ENCODE measurements at places on chromosomes 7 and 10.

GRCh38 chr10:117370205-117370604 lies 5.0 kb downstream of the PDZD8 start:
- ATAC-seq, result no peak

DNA sequence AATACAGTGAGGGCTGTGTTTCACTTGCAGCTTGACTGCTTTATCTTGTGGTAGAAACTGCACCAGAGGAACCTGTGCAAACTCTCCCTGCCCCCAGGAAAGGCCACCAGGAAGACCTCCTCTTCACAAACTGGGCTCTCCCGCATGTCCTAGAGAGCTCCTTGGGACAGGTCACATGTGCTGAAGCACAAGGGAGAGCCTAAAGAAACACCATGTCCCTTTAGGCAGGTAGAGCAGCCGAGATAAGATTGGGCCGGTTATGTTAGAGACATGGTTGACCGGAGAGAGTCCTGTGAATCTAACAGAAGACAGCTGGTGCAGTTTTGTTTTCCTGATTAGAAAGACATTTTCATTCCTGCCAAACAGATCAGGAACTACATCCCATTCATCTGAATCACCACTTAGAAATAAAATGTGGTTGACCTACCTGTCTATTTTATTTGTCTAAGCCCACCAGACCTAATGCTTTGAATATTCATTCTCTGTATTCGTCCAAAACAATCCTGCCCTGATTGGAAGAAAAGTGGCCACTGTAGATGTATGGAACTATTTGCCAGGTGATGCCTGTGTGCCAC lies 224.1 kb downstream of the GLI3 start:
- ATAC-seq, result no peak

DNA sequence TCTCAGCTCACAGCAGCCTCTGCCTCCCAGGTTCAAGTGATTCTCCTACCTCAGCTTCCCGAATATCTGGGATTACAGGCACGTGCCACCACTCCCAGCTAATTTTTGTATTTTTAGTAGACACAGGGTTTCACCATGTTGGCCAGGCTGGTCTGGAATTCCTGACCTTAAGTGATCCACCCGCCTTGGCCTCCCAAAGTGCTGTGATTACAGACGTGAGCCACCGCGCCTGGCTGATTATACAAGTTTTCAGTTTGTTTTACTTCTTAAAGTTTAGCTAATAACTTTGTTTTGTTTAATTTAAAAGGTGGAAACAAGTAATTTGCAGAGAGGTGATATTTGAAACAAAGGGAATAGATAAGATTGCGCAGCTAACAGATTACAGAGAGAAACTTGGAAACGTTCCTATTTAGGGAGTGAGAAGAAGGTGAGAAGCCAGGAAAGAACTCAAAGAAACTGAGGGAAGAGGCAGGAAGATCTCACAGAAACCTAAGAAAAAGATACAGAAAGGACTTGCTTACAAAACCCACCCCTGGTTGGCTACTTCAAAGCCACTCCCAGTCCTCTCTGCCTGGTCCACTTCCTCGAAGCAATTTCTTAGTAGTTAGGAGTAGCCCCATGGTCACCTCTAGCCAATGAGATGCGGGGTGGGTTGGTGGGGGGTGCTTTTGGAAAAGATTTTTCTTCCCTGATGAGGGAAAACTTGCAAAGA lies 15.0 kb upstream of the PDLIM1 start:
- no peak for ATAC-seq

DNA sequence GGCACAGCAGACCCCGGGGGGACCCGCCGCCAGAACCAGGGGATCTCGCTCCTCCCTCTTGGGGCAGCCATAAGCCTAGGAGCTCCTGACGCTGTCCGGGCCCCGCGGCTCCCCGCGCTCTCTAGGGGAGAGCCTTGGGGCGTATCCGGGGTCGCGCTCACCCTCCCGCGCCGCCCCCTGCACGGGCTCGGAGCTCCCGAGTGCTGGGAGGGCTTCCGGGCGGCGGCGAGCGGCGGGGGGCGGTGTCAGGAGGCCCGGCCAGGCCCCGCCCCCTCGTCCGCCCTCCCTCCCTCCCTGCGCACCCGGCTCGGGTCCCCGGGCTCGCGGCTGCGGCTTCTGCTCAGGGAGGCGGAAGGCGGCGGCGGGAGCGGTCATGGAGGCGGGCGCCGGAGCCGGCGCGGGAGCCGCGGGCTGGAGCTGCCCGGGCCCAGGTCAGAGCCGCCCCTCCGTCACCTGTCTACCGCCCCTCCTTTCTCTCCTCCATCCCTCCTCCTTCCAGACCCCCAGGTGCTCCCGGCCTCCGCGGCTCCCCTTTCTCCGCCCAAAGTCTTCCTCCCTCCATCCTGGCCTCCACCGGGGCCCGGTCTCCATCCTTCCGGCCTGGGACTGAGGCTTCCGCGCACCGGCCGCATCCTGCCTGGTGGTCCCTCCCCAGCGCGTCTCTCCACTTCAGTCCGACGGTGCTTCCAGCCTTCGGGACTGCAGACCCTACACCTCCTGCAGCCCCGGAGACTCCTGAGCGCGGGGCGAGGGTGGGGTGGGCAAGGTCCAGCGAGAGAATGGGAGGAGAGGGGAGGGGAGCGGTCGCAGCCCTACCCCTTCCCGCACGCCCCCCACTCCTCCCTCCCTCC lies at the start of gene CCDC136:
Gene CCDC136 (plus strand): TSS at position 848 of the 851 bp plus-strand sequence. CDS start 444 bp downstream, outside the sequence.
- ATAC-seq, result peak; percentile 88

GRCh38 chr7:155560196-155560885 lies 14.0 kb upstream of the CNPY1 start:
- no peak for ATAC-seq

GRCh38 chr10:18271491-18271890 lies 131.3 kb downstream of the CACNB2 start:
- no peak for ATAC-seq

DNA sequence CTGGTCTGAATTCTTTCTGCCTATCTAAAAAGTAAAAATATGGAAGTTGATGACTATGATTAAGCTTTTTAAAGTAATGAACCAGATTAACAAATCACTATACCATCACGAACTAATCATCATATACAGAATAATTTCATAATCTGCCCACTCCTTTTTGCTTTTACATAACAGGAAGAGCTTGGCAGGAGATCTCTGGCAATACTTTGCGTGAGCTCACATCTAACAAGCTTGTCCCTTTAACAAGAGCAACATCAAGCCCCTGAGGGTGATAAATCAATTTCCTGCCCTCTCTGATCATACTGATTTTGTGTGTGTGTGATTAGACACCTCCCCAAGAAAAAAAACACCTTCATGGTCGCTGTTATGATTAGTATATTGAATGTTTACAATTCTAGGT lies 143.5 kb upstream of the ASAH2 start:
- no peak for ATAC-seq

DNA sequence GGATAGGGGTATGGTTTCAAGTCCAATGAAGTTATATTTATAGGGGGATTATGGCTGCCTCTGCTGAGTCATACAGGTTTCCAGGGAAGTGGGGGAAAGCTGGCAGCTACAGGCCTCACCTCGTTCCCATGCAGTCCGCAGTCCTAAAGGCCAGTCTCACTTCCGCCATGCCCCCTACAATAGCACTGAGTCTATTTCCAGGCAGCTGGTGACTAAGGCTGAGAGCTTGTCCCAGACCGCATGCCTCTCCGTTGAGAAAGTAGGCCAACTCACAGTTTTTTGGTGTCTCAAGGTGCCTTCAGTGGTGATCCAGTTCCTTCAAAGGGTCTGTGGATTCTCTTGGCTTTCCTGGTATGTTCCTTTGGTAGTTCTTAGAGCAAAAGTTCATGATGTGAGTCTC lies 203.9 kb upstream of the GLI3 start:
- no peak for ATAC-seq

- ATAC-seq, result no peak
Observed at GRCh38 chr7:97357459-97357858, 240.0 kb downstream of the SDHAF3 start.

GRCh38 chr10:67036808-67037207 lies 111.0 kb downstream of the LRRTM3 start:
- ATAC-seq, result no peak

DNA sequence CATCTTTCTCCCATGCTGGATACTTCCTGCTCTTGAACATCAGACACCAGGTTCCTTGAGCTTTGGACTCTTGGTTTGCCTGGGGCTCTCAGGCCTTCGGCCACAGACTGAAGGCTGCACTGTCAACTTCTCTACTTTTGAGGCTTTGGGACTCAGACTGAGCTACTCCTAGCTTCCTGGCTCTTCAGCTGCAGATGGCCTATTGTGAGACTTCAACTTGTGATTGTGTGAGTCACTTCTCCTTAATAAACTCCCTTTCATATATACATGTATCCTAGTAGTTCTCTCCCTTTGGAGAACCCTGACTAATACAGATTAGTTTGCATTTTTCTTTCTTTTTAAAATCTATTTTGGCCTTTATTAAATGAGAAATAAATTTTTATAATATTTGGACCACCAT lies 276.2 kb upstream of the SEMA3C start:
- no peak for ATAC-seq

- no peak for ATAC-seq
Observed at GRCh38 chr10:19570991-19571390, 245.2 kb upstream of the PLXDC2 start.

- no peak for ATAC-seq
Observed at GRCh38 chr10:16393271-16393858, 43.4 kb upstream of the PTER start.

- ATAC-seq, result peak; percentile 69
Observed at GRCh38 chr10:44946205-44946604, 13.4 kb upstream of the RASSF4 start.

DNA sequence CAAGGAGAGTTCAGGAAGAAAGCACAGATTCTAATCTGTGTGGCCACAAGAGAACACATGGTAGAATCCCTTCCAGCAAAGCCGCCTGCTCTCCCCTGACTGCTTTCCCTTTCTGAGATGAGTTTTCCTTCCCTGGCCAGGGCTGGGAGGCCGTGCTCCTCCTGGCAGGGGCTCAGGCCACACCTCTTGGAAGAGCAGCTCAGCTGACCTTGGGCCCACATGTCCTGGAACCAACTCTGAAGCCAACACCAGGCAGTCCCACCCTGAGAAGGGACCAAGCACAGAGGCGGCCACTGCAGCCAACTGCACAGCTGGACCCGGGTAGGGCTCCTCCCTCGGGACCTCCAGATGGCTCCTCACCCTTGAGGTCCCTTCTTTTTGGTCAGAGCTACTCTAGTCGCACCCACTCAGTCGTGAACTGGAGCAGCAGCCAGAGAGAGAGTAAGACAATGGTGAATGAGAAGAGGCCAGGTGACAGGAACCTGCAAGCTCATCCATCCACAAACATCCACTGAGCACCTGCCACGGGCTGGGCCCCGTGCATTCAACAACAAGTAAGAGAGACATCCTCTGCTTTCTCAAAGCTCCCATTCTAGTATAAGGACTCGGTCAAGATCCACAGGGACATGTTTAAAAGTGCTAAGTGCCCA lies 40.3 kb downstream of the FAM53B start:
- ATAC-seq, result no peak

DNA sequence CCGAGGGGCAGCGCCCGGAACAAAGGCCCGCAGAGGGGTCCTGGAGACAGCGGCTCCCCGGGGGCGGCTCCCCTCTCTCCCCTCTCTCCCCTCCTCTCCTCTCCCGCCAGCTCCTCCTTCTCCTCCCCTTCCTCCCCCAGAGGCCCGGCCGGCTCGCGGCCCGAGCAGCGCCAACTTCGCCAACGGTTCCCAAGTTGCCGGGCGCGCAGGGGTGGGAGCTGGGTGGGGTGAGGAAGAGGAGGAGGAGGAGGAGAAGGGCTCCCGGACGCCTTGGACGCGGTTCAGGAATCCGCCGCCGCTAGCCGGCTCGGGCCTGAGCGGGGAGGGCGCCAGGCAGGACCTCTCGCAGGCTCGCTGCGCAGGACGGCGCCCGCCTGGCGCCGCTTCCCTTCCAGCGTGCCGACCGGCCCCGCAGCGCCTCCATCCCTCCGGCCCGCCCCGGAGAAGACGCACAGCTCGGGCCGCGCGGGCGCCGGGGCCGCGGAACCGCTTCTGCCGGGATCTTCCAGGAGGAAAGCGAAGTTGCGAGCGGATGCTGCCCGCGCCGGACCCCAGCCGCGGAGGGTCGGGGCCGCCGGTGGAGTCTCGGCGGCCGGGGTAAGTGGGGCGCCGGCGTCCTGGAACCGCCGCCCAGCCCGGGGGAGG lies at the start of gene CHST3:
Gene CHST3 (plus strand): TSS at position 298 of the 645 bp plus-strand sequence. CDS start 41,448 bp downstream, outside the sequence.
- ATAC-seq, result peak; percentile 42

DNA sequence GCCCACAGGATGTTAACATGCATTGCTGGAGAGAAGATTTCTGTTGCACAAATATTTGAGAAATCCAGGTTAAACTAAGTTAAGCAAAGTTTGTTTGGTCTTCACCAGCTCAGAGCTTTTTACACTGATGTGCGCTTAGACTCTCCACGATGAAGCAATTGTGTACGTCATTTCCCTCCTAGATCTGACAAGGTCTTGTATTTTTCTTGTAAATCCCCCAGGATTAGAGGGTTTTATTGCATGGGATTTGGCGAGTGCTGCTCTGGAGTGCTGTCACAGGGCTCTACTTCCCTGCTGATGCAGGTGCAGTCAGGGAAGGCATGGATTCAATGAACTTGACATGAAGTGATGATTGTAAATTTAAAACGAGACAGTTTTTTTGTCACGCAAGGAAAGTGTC lies 173.3 kb downstream of the PDE1C start:
- ATAC-seq, result no peak

- ATAC-seq, result no peak
Observed at GRCh38 chr7:141986923-141987322, 8.8 kb upstream of the MGAM start.

DNA sequence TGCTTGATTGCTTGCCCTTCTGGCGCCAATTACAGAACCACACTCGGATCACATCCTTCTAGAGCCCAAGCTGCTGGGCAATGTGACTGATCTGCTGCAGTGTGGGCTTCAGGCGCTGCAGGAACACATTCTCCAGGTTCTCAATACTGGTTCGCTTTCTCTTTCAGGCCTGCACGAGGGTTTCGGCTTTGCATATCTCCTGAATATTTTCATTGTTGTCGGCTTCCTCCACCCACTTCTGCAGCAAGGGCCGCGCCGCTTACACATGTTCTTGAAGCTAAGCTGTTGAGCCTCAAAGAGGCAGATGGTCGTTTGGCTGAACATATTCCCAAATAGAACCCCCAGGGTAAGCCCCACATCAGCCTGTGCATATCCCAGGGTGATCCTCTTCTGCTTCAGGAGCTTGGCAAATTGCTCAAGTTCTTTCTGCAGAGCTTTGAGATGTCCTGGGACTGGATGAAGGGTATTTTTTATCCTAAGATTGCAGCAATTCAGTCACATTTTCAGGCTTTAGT lies 64.6 kb downstream of the HERC4 start:
- no peak for ATAC-seq

- ATAC-seq, result no peak
Observed at GRCh38 chr10:97040706-97041105, 145.1 kb downstream of the SLIT1 start.

GRCh38 chr10:28256776-28257175 lies 46.1 kb downstream of the MPP7 start:
- ATAC-seq, result no peak

GRCh38 chr7:6546498-6547251 lies 4.6 kb downstream of the GRID2IP start:
- ATAC-seq, result no peak

GRCh38 chr10:550665-551372 lies 138.6 kb downstream of the DIP2C start:
- ATAC-seq, result peak; percentile 28

GRCh38 chr10:76252733-76253132 lies 821.3 kb downstream of the LRMDA start:
- no peak for ATAC-seq

GRCh38 chr7:143892527-143893300 lies 9.3 kb downstream of the TCAF1 start:
- no peak for ATAC-seq

- ATAC-seq, result no peak
Observed at GRCh38 chr7:126361183-126361582, 891.6 kb downstream of the GRM8 start.

Measured in stimulated activated memory B cell treated with anti-CD40 and anti-IgM and Interleukin-4, amounts not matched to agents 10 μg/mL and 1 μg/mL and 100 μg/mL, for 72 hours (primary cell).